ENCODE measurements at places on chromosomes 1 and 21.
A peak's percentile ranks its signal among the peaks of the same experiment; 100 is the strongest.

DNA sequence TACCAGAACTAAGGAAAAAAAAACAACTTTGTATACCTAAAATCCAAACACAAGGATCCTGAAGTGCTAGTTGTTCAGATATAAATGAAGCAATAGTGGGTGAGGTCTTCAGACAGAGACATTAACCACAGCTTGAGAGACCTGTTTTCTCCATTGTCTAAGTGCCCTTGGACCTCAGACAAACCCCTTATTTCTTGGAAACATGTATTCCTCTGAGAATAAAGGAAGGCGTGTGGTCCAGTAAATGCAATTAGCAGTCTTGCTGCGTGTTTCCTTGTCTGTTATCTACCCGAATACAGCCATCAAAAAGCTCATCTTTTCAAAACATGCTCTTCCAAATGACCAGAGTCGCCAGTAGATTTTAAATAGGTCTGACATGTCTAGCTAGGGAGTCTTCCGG, 291.1 kb upstream of the NFIA start:
- DNase-seq: no peak

- peak; percentile 14 for DNase-seq
These were observed 121.8 kb downstream of the EPHB2 start for GRCh38 chr1:22832414-22832786.

GRCh38 chr1:53460211-53460634, 1.0 kb downstream of the DMRTB1 start:
- DNase-seq: no peak

DNA sequence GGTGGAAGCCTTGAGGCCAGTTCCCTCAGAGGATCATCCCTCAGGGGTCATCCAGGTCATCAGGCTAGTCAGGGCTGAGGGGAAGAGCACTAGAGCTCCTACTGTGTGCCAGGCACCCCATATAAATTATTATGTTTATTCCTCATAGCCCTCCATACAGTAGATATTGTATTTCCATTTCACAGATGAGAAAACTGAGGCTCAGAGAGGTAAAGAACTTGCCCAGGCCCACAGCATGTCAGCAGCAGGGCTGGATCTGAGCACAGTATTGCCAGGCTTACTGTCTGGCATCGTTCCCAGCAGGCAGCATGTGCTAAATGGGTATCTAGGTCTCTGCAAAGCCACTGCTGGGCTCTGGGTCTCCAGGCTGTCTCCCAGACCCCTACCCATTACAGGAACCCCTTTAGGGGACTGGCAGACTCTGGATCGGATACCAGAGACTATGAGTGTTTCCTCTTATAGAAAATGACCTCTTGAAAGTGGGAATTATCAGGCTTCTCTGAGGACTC, 153.3 kb downstream of the PTPRU start:
- DNase-seq: no peak

DNA sequence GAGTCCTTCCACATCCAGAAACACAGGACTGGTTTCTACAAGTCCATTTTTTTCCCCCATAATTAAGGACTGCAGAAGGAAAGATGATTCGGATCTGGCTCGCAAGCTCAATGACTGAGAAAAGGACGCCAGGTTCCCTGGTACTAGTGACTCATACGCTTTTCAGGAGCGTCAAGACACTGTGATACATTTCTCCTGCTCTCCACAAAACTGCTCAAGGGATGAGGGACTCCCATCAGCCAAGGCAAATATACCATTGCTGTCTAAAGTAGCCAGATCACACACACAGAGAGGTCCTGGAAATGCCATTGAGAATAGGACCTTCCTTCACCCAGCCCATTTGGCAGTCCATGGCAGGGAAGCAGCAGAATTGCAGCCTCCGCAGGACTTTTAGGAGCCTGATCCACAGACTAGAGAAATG, 253.6 kb upstream of the IRF2BP2 start:
- no peak for DNase-seq

GRCh38 chr1:180785291-180785690, 127.4 kb upstream of the KIAA1614 start:
- no peak for DNase-seq

DNA sequence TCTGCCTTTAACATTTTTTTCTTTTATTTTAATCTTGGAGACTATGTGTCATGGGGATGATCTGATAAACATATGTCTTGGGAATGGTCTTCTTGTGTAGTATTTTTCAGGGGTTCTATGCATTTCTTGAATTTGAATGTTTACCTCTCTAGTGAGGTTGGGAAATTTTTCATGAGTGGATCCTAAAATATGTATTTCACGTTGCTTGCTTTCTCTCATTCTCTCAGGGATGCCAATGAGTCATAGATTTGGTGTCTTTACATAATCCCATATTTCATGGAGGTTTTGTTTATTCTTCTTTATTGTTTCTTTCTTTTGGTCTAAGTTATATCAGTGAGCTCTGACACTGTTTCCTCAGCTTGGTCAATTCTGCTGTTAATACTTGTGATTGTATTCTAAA, 1237.2 kb downstream of the PLA2G4A start:
- DNase-seq: no peak

- no peak for DNase-seq
These were observed 150.7 kb downstream of the KCTD3 start for GRCh38 chr1:215717677-215718426.

- no peak for DNase-seq
These were observed 21.4 kb upstream of the FCRL3 start for GRCh38 chr1:157721985-157722384.

DNA sequence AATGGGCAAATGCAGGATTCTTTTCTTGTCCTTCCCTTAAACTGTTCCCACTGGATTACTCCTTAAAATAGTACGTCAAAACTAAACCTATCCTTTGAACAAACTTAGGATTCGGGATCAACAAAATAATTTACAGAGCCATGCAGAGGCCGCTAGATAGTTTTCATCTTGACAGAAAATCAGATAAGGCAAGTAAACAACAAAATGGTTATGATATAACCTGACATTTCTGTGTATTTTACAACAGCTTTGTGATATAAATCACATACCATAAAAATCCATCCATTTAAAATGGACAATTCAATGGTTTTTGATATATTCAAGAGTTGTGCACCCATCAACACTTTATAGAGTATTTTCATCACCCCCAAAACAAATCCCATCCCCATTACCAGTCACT, 11.2 kb downstream of the SCAF4 start:
- no peak for DNase-seq

- no peak for DNase-seq
These were observed 402.5 kb downstream of the PTPRC start for GRCh38 chr1:199041173-199041914.

DNA sequence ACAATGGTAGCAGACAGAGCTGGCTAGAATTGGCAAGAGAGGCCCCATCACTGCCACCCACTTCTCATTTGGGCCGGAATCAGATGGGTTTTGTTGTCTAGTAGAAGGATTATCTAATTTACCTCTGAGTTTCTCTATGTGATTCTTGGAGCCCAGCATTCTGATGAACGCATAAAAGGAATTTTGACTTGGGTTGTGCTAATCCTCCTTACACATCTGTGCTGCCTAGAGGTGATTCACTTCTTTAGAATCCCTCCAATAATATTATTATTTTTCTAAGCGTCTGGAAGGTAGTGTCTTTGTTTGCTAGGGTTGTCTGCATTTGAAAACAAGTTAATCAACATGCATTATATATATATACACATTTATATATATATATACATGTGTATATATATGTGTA, 118.1 kb downstream of the RUNX1 start:
- no peak for DNase-seq

DNA sequence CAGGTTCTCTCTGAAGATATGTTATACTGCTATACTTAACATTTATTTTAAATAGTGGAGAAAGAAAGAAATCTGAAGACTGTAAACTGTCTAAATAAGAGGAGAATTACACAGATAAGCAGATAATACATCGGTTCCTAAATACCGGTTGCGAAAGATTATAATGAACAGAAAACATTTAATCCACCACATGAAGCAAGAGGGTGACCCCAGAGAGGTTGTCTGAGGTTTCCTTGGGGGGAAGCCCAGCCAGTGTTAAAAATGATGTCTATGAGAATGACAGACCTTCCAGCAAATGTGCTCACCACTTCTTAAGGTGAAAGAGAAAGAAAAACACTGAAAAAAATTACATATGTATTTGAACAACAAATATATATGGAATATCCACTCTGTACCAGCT, 356.4 kb upstream of the KAZN start:
- no peak for DNase-seq

DNA sequence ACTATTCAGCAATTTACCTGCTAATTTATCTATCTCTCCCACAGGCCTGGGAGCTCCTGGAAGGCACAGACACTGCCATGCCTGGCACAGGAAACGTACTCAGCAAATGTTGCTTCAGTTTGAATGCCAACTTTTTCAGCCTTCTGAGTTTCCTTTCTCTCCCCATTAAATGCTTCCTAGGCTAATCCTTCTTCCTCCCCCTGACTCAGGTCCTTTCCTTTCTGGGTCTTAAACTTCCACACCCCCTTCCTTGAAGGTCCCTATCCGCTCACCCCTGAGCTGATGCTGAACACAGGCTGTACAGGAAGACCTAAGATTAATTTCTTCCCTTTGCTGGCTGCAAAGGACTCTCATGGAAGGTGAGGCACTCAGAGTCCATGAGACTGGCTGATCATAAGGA, 40.3 kb upstream of the ECE1 start:
- DNase-seq: no peak

DNA sequence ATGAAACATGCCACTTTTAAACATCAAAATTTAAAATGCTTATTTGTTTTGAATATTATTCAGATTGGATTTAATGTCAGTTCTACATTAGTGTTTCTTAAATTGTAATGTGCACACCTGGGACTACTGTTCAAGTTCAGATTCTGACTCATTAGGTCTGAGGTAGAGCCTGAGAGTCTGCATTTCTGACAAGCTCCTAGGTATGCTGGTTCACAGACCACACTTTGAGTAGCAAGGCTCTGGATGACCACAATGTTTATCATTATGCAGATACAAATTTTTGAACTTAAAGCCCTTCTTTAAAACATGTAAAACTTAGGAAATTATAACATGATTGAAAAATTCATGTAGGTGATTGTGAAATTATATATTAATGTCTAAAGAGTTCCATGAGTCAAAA, 40.2 kb downstream of the TTLL7 start:
- no peak for DNase-seq

DNA sequence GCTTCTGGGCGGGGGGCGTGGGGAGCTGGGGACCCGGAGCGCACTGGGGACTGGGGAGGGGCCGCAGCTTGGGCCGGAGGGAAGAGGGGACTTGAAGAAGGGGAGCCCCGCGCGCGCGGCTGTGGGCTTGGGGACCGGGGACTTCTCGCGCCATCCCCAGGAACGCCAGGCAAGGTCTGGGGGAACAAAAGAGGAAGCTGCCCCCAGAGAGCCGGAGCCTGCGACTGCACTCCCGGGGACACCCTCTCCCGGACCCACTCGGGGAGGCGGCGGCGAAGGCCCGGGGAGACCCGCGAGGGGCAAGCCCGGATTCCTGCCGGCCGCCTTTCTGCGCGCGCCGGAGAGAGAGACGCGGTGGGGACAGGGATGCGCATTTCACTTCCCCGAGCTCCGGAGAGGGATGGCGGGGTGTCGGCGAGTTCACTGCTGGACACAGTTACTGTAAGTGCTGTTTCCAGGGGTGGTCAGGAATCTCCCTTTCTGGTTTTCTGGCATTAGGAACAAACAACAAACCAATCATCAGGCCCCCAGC, 732 bp downstream of the ABCG1 start:
- no peak for DNase-seq

GRCh38 chr21:40905251-40905650, 58.3 kb upstream of the DSCAM start:
- no peak for DNase-seq

DNA sequence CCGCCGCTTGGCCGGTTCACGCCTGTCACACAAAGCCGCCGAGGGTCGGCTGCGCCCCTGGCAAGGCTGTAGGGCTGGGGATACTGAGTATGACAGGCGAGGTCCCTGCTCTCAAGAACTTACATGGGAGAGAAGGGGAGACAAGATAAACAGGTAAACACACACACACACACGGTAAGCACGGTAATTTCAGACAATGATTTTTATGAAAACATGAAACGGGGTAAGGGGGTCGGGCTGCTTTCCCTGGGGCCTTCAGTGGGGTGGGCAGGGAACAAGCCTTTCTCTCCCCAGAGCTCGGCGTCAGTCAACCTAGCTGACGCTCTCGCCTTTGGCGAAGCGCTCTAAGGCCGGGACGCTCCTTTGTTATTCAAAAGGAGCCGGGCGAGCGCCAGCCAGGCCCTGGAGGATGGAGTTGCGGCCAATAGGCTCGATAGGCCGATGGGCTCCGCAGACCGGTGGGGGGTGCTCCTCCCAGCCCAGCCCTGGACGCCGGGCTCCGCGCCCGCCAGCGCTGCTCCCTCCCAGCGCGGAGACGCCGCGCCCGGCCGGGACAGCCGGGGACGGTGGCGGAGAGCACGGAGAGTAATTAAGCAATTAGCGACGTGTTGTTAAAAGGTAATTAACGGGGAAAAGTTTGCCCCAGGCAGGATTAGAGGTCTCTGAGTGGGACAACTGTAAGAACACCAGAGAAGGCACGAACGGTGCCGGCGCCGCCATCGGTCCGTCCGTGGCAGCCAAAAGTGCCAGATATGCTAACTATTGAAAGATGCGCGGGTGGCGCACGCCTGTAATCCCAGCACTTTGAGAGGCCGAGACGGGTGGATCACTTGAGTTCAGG, 950 bp upstream of the INKA2 start:
- no peak for DNase-seq

DNA sequence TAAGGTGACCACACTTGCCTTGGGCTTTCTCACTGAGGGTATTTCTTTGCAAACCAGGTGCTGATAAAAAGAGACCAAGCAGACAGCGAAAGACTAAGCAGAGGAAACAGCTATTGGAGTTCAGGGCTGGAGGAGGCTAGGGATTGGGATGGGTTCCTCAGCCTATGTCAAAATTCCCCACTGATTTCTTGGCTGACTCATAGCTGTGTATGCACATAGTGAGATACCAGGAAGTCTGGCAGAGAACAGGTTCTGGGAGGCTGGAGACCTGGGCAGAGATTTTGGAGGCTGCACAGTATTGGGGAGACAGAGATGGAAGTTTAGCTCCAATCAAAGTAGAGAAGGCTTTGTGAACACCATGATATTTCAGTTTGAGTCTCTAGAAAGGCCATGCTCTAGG, 25.3 kb downstream of the YARS1 start:
- DNase-seq: no peak

DNA sequence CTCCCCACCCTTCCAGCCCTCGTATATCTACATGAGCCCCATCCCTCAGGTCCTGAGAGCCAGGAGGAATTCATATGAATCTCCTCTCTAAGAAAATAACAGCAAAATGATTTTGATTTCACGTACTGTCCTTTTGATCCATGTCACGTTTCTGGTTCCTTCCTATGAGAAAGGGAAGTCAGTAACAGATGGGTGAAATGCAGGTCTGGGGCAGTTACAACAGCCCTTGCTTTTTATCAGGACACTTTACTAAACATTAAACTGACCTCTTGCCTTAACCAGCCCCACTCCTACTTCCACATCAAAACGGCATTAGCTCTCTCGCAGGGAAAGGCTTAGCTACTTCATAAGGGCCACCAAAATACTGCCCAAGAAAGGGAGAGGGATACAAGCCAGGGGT, 59.0 kb downstream of the SPATA46 start:
- no peak for DNase-seq

- no peak for DNase-seq
These were observed 7.7 kb downstream of the SLC37A1 start for GRCh38 chr21:42521384-42521783.

- DNase-seq: no peak
These were observed 61.4 kb upstream of the PTGS2 start for GRCh38 chr1:186741640-186742039.
